CD8-positive, alpha-beta memory T cell (primary cell): ENCODE measurements at places on chromosomes 7 and 10.

GRCh38 chr10:83582407-83583095 is 556.8 kb upstream of the GHITM start:
- DNase-seq: no peak

GRCh38 chr7:82468435-82468834 is 24.9 kb upstream of the CACNA2D1 start:
- no peak for DNase-seq

DNA sequence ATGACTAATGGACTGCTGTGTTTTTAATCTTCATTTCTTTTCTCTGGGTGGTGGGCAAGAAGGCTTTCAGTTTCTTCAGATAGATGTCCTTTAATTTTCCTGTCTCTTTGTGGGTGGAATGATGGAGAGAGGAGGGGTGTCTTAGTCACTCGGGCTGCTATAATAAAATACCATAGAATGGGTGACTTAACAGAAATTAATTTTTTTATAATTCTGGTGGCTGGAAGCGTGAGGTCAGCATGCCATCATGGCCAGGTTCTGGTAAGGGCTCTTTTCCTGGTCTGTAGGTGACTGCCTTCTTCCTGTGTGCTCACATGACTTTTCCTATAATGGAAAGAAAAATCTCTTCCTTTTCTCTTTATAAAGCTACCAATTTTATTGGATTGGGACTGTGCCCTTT is 6.3 kb downstream of the RSBN1L start:
- no peak for DNase-seq

GRCh38 chr7:71457021-71457420 is 325.1 kb downstream of the GALNT17 start:
- no peak for DNase-seq

- DNase-seq: no peak
Observed at GRCh38 chr7:134885967-134886352, 100.3 kb upstream of the AGBL3 start.

DNA sequence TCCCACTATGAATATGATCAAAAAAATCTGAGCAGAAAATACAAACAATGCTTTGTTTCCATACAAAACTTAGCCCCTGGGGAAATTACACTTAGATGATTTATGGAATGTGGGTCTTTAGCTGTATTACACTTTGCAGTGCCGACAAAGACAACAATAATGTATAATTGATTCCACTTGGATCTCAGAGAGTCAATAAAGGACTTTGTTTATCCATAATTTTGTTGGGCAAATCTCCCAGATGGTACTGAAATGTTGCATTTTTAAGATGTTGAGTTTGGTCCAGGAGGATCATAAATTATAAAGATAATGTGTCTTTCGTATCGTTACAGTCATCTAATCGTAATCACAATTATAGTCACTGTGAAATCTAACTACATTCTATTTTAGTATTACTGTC is 66.9 kb upstream of the DOCK1 start:
- DNase-seq: no peak

GRCh38 chr7:6425948-6426347 is 21.8 kb downstream of the DAGLB start:
- DNase-seq: no peak

GRCh38 chr10:74081192-74081803 is 69.3 kb downstream of the AP3M1 start:
- DNase-seq: peak; percentile 25

GRCh38 chr10:121698336-121698735 is 100.1 kb upstream of the FGFR2 start:
- DNase-seq: no peak

DNA sequence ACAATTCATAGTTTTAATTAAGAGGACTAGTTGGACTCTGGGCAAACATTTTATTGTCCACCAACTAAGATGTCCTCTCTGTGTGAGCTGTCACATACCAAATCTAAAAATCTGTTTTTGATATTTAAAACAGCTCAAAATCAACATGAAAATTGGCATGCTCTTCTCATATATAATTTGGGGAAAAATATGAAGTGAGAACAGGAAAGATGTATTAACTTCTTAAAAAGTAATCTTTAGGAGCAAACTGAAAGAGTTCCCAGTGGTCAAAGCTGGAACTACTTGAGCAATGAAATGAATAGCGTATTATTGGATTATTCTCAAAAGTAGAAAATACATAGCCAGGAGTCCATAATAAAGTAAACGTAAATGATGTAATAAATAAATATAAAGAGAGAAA is 147.2 kb downstream of the DYNC1I1 start:
- no peak for DNase-seq

DNA sequence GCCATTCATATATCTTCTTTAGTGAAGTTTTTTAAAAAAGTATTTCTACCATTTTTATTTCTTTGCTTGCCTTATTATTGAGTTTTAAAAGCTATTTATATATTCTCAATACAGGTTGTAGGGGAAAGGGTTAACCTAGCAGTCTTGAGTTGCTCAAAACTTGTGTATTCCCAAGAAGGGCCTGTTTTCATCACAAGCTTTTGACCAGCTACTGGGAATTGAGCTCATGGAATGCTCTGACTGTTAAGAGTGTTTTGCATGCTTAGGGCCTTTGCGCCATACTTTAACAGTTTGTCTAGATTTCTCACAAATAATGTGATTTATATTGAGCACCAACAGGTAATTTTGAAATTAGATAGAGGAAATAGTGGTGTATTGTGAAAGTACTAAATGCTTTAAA is 72.0 kb upstream of the CALCR start:
- DNase-seq: no peak

- DNase-seq: no peak
Observed at GRCh38 chr10:44045020-44045419, 339.9 kb downstream of the CXCL12 start.

DNA sequence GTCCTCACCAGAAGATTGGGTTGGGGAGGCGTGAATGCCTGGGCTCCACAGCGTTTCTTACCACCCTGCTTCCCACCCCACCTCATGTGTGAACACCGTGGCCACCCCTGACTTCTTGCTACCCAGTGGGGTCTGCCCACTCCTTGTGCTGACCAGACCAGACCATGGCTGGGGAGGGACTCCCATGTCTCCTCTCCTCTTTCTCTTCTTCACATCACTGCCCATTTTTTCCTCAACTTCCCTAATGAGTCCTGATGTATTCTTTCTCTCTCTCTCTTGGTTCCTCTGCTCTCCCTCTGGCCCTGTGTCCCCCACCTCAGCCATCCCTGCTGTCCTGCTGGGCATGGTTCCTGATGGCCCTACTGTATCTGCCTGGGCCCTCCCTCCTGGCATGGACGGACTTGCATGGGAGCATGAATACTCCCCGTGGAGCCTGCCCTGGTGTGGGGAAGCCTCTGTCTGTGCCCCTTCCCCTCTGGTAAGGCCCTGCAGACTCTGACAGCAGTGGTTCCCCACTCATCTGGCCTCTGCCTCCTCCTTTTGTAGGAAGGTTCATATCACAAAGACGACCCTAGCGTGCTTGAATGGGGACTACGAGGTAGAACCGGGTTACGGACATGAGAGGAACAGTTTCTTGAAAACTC is 85.5 kb downstream of the ADCY1 start:
- DNase-seq: no peak

DNA sequence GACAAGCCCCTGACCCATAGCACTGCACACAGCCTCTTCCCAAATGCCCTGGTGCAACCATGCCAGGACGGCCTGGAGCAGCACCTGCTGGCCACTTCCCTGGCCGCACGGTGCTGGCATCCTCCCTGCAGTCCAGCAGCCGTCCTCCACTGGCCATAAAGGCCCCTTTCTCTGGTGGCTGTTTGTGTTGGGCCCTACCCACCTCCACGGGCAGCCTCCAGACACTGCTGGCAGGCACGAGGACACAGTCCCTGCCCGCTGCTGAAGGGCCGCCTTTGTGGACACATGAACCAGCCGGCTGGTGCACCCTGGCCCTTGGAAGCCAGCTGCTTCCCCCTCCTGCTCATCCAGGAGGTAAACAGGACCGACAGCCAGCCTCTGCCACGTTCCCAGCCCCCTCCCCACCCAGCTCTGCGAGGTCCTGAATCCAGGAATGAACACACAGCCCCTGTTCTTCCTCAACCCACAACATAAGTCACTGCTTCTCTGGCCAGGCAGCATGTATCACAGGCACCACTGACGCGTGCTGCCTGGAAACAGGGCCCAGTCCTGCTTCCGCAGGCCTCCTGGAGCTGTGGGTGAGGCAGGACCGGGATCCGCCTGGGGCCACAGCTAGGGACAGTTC is 43.8 kb downstream of the SPOCK2 start:
- no peak for DNase-seq
